ENCODE measurements at places on chromosomes 6 and 20.

DNA sequence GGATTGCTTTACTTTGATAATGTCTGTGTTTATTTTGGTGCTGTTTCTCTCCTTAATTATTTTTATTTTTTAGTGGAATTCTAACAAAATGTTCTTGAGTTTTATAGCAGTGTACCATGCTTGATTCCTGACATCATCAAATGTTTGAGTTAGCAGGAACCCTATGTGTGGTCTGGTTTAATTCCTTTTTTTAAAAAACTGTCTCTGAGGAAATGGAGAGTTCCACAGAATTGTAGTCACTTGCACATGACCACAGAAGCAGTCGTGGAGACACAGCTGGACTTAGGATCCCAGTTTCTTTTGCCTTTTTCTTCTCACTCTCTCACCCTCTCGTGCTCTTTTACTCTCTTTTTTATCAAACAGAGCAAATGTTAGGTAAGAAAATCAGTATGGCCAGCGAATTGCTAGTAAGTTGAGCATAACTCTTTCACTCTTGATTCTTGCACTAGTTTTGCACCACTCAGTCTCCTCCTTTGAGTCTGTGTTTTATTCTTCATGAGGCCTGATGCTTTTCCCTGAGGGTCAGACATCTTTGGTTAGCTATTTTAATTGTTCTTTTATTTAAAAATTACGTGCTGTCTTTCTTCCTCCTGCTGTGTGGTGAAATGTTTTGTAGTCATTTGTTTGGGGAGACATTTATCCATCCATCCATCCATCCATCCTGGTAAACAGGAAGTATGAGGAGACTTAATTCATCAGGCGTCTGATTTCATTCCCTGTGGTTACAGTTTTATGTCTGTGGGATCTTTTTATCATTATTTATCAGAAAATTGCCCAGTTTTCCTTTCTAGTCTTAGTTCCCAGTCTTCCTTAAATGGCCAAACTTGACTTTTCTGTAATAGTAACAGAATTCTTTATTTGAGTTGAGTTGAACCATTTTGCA, 83.0 kb downstream of the SCAF8 start:
- no peak for DNase-seq

GRCh38 chr6:113620386-113620785, 236.8 kb upstream of the MARCKS start:
- no peak for DNase-seq

DNA sequence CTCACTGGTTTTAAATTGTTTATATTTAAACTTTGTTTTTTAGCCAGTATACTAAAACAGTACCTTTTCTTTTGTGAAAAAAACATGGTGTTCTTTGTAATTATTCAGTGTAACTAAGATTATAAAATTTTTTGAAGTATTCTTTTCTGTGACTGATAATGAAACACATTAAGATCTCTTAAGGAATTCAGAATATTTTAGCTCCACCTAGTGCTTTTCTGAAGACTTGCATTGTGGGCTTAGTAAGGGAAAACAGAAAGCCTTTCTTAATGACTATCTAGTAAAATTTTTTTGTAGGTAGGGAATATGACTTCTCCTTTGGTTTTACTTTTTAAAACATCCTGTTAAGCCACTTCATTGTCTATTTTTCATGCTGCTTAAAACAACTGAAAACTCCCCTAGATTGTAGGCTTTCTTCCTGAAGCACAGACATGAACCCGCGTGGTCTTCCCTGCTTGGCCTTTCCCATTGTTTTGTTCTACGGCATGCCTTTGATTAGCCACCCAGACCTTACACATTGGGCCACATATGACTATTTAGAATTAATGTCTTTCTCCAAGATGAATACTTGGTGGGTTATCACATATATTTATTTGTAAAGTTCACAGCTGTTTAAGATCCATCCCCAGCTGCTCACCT, 72.1 kb downstream of the AFDN start:
- no peak for DNase-seq

- no peak for DNase-seq
Measured at GRCh38 chr20:42988319-42988718, 201.4 kb downstream of the PTPRT start.

GRCh38 chr6:17536586-17536985, 63.5 kb upstream of the FAM8A1 start:
- DNase-seq: no peak

DNA sequence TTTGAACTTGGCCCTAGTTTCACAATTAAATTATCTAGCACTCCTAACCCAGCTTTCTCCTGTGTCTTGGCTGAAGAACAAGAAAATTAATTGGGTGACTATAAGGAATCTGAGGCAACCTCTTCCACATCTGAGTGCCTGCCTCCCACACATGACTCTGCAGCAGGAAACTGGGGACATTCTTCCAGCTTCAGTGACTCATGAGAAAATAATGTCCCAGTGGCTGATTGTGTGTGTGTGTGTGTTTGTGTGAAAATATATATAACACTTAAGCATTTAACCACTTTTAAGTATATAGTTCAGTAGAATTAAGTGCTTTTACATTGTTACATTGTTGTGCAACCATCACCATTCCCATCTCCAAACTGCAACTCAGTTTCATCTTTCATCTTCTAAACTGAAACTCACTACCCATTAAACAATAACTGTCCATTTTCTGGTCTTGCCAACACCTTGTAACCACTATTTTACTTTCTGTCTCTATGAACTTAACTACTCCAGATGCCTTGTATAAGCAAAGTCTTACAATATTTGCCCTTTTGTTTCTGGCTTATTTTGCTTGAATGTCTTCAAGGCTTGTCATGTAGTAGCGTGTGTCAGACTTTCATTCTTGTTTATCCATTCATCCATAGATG, 8.7 kb downstream of the TRIM38 start:
- DNase-seq: no peak

DNA sequence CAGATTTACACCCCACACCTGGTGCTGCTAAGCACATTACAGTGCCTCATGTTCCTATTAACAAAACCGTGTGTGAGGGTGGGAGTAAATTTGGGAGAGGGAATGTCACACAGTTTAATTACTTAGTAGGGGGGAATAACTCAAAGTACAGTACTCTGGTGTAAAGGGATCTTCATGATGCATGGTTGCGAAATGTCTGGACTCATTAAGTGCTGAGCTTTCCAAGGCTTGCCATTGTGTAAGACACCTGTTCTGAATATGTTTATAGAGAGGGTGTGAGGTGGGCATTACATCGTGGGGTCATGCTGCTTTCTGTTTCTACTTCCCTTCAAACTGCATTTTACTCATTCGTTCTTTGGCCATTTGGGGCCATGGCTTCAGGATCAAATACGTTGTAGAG, 181.2 kb downstream of the ADGRG6 start:
- no peak for DNase-seq

- no peak for DNase-seq
Measured at GRCh38 chr6:70168681-70169377, 134.1 kb downstream of the COL9A1 start.

DNA sequence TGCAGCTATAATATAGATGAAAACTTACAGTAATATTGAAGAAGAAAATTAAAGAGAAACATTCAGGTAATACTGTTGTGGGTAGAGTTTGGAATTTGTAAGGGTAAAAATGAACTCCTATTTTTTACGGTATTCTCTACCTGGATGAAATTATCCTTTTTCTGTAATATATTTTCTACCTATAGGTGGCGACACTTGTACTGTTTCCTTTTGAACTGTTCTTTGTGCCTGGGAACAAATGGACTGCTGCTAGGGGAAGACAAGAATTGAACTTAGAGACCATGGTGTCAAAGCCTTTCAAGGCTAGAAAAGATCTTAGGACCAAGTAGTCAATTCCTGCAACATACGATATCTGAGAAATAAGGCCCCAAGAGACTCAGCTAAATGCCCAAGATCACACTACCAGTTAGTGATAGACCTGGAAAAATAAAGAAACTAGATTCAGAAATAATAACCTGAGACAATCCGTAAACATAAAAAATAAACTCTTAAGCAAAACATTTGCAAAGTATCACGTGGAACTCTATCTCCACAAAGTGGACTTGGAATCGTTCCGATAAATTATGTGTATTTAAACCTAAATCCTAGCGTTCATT, 383.8 kb downstream of the TFAP2A start:
- DNase-seq: no peak

DNA sequence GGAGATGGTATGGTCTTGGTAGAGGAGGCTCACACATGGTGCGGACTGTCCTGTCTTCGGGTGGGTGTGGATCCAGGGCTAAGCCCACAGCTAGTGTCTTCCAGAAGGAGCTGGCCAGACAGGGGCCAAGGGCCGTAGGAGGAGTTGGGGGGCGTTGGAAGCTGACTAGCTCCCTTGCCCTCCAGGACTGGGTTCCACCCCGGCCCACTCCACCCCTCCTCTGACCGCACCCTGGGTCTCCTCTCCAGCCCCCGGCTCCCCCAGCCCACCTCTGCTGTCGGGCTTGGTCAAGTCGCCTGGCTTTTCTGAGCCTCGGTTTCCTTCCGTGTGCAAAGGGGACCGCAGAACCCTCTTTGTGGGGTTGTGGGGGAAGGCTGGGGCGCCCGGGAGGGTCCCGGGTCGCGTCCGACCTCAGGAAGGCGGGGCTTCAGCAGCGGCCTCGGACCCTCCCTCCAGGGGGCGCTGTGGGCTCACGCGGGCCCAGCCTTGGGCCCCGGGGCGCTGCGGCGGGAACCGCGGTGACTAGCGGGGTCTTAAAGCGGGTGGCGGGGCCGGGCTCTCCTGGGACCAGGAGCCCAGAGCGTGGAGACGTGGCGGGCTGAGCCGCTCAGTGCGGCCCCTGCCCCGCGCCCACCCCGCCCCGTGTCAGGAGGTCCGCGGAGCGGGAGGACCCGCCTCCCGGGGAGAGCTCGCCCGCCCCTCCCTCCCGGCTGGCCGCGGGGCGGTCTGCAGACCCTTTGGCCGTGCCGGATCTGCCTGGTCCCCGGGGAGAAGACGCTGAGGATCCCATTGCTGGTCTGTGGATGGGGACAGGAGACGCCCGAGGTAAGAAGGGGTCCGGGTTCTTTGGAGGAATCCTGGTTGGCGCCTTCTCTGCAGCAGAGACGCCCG, 5.4 kb downstream of the NPBWR2 start:
- no peak for DNase-seq

DNA sequence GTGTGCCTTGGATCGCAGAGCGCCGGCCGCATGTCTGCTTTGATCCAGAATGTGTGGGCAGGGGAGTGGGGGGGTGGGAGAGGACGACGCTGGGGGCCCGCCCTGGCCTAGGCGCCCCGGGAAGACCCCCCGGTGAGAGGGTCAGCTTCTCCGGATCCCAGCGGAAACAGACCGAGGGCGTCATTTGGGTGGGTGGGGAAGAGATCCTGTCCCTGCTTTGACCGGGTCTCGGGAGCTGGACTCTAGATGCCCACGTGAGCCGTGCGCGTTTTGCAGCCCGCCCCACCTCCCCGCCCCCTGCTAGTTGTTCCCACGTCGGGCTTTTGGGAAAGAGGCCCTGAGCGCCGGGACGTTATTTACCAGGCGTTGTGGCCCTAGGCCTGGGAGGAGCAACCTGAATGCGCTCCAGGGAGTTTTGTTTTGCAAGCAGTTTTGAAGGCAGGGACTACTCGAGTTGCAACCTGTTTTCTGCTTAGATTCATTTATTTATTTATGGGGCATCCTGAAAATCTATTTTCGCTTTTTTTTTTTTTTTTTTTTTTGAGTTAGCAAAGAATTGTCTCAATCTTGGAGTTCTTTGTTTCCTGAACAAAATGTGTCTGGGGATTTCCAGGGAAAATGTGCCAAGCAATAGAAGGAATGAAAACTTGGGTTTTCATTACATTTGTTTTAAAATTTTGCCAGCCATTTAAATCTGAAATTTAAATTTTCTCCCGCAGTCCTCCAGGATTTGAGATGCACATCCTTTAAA, 1.6 kb downstream of the DSP start:
- no peak for DNase-seq

DNA sequence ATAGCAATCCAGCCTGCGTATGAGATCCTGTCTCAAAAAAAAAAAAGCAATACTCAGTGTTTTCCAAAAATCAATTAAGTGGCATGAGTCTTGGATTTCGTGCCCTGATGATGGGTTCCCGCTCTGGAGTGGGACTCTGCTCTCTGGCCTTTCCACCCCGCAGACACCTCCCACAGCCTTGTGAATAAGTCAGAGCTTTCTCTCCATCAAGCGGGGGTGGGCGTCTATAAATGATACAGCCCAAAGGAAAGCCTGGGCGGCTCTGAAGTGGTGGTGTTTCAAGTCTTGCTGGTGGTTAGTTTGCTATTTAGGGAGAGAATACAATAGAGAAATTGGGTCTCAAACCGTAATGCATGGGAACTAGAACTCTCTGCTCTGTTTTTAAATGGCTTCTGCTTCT, 52.5 kb upstream of the TAGAP start:
- DNase-seq: no peak

GRCh38 chr20:39103732-39104131, 141.6 kb downstream of the DHX35 start:
- no peak for DNase-seq

- no peak for DNase-seq
Measured at GRCh38 chr6:128519132-128519930, 1.1 kb downstream of the PTPRK start.

- DNase-seq: no peak
Measured at GRCh38 chr6:160256445-160256844, 2.2 kb downstream of the SLC22A2 start.

DNA sequence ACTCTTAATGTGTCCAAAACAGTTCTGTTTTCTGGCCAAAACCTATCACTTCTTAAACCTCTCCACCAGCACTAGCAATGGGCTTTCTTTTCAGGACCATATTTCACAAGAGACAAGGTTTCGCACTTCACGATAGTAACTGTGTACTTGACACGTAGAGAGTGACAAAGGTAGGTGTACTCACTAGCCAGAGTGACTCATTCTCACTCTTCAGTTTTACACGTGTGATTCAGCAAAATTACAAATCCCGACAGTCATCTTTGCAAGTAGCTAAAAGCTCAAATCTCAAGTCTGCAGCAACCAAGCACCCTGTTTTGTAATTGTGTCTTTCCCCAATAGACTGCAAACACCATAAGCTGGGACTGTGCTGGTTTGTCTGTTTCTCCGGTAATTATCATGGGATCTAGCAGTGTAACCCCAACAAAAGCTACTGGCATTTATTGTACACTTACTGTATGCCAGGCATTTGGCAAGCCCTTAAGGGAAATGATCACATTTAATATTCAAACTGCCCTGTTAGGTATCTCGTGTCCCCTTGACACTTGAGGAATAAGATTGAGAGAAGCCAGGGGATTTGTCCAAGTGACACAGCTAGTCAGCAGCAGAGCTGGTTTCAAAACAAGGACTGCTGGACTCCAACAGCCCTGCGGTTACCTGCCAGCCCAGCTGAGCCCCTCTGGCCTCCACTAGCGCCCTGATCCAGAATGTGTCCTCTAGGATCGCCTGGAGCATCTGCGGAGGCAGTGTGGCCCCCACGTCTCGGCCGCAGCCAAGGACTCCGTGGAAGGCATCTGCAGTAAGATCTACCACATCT, 9.9 kb downstream of the PCIF1 start:
- DNase-seq: peak; percentile 50

DNA sequence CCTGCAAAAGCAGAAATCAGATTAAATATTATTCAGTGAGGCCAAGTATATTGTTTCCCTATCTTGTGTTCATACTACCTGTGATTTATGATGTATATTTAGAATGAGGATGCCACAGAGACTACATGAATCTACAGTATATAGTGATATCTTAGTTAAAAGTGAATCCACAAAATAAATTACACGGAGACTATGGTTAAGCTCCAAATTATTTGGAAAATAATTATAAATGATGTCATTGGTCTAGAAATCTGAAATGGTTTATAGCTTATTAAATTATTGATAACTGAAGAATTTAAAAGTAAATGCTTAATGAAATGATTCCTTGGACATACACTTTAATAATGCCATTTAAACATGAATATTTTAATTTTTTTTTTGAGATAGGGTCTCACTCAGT, 4.2 kb upstream of the USP45 start:
- DNase-seq: no peak

- no peak for DNase-seq
Measured at GRCh38 chr6:41638935-41639808, 904 bp downstream of the MDFI start.
